Activated CD4-positive, alpha-beta T cell treated with anti-CD3 and anti-CD28 coated beads, Interleukin-2, Interleukin-6, amounts not matched to agents 100 ng/mL and 50 ng/mL, durations not matched to agents 16 hours and 8 hours (primary cell): ENCODE measurements at places on chromosomes 4 and X.
A peak's percentile ranks its signal among the peaks of the same experiment; 100 is the strongest.

GRCh38 chr4:76677571-76678326 is 220.2 kb downstream of the SOWAHB start:
- no peak for DNase-seq

DNA sequence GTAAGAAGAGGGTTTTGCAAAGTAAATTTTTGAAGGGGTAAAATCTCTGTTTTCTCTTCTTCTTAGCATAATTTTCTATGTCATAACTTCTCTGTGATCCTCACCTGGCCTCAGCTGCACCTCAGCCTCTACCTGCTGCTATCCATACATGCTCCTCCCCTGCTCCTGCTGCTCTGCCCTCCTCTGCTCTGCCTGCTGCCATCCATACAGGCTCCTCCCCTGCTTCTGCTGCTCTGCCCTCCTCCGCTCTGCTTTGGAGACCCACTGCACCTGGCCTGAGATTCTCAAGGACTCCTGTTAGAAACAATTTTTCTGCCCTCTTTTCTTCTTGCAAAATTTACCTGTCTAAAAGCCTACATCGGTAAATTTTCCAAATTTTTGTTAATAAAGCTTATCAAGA is 388.6 kb upstream of the PITX2 start:
- no peak for DNase-seq

DNA sequence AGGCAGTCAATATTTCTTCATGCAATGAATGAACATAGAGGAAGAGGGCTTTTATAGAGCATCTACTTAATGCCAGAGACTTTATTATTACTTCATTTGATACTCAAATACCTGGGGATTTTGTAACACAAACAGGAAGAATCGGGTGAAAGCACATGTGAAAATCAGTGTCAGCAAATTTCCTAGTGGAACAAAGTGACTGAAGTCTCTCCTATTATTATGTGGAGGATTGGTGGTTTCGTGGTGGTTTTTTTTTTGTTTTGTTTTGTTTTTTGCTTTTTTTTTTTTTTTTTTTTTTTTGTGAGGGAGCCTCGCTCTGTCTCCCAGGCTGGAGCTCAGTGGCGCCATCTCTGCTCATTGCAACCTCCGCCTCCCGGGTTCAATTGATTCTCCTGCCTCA is 207.0 kb downstream of the RRAGB start:
- DNase-seq, result no peak

GRCh38 chrX:65758505-65758904 is 91.1 kb downstream of the MSN start:
- peak; percentile 56 for DNase-seq

DNA sequence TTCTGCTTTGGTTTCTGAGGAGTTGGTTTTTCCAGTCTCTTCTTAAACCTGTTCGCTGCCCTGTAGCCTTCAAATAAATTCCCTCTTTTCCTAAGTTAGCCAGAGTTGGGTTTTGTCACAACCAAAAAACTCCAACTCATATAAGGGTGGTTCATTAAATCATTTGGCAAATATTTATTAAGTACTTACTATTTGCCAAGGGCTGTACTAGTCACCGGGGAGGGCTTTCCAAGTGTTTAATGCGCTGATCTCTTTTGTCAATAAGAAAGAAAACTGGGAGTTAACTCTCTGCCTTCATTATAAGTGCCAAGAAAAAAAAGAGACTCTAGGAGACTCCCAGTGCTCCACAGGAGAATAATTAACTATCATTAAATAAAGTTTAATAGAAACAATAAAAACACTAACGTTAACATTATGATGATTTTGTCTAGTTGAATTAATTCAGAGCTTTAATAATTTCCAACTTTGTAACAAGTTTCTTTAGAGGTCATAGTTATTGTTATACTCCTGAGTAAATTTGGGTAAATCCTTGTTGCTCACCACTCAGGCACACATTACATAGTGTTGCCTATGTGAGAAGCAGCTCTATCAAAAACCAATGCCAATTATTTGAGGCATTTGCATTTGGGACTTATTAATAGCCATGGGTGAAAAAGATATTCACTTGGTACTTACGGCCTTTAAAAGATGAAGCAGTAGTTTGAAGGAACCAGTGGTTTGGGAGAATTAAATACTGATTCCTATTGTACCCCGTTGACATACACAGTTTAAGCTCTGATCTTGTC is 122.5 kb upstream of the TEX13D start:
- DNase-seq, result no peak

- DNase-seq, result no peak
Measured at GRCh38 chrX:71629467-71629866, 11.2 kb upstream of the CXCR3 start.

GRCh38 chrX:109654516-109655109 is 29.6 kb upstream of the KCNE5 start:
- no peak for DNase-seq

- DNase-seq, result no peak
Measured at GRCh38 chr4:3681191-3681590, 85.0 kb upstream of the ADRA2C start.

- no peak for DNase-seq
Measured at GRCh38 chrX:108313669-108314068, 124.6 kb downstream of the COL4A6 start.

- DNase-seq, result no peak
Measured at GRCh38 chr4:140363558-140363957, 9.9 kb upstream of the SCOC start.

DNA sequence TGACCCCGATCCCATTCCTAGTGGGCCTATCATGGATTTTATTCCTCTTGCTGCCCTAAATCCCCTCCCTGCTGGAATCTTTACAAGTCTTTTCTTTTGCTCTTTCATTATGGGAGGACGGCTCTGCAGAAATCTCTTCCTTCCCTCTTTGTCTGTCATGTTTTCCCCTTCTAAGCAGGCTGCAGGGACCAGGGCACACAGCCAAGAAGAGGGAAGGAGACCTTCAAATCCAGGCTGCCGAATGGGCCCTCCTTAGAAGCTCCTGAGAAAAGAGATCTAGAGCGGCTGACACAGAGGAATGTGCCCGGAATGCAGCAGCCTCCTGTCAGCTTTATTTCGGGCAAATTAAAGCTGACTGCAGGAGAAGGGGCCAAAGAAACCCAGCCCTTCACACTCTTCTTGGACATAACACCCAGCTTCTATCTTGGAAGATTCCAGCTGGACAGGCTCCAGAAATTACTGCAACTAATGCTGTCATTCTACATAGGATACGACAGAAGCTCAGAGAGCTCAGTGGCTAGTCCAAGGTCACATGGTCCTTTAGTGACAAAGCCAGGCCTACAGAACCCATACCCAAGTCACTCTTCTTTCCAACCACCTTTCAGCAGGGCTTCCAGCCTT is 187.8 kb upstream of the NHS start:
- no peak for DNase-seq

DNA sequence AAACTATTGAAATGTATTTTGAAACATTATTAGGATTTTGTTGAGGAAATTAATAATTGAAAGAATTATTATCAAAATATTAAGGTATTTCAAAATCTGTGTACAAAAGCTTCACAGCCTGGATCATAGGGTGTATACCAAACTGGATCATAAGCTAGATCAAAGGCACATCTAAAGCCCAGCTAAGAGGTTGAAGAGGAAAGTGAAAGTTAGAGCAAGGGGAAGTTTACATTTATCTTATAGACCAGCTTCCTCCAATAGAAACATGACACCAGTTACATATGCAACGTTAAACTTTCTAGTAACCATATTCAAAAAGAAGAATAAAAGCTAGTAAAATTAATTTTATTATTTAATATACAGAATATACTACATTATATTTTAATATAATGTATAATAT is 227.2 kb upstream of the BMP3 start:
- no peak for DNase-seq

GRCh38 chr4:187127456-187127855 is 403.8 kb upstream of the FAT1 start:
- DNase-seq, result no peak

DNA sequence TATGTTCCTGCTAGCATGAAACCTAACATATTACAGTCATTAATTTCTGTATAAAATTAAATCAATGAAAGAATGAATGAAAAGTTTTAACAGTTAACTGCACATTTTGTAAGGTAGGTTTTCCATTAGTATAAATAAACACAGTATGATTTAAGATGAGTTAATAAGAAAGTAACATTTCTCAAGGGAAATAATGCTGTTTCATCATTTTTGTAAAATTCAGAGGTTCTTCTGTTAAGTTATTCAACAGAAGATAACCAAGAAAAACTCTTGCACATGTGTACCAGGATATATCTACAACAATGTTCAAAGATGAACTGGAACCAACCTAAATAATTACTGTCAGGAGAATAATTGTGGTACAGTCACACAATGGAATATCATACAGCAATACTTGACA is 88.6 kb downstream of the NEK1 start:
- DNase-seq, result no peak

DNA sequence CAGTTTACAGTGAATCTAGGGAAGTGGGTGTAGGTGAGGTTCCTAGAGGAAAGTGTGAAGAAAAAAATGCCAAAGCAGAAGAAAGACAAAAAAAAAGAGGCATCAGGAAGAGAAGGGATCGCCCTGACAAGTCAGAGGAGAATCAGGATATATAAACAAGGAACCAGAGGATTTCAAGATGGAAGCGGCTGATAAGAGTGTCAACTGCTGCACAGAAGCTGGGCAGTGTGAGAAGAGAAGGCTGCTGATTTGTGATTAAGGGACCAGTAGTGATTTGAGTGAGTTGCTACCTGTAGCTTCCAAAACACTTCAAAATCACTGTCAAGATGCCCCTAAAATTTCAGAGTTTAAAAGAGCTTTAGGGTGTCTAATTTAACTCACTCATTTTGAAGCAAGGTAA is 258.2 kb downstream of the PPP3CA start:
- DNase-seq, result no peak

DNA sequence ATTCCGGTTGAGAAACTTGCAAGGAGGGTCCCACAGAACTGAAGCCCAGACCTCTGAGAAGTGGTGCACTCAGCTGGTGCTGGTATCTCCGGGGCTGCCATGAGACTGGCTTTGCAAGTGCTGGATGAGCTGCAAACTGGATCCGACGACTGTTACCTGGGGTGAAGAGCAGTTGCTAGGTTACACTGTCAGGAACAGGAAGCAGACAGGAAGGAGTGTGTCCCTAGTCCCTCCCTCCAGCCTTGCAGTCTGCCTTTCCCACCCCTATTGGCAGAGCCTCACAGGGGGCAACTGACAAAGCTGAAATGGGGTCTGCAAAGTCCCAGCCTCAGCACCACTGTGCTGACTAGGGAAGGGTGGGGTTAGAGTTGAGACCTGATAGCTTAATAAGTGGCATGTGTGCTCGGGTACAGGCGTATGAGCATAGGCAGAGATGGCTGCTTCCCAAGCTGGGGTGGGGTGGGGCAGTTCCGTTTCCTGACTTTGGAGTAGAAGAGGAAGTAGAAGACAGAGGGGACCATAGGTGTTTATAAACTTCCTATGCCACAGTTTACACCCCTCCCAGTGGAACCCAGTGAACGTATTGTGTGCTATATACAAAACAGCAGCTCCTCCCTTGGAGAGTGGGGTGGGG is 18.0 kb downstream of the PPEF1 start:
- no peak for DNase-seq

DNA sequence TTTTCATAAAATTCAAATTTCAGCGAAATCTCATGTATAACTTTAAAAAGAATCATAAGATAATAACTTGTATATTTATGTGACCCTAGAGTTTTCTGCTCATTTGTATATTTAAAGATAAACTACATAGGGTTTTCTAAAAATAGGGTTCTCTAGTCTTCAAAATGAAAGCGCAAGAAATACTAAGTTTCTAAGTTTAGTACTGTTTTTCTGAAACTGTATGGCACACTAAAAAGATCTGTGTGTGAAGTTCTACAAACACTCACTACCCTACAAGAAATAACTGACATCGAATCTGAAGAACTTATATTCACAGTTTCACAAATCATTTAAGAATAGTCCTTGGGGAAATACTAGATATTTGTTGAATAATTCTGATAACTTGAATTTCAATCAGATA is 38.7 kb upstream of the NDST4 start:
- no peak for DNase-seq

- DNase-seq, result no peak
Measured at GRCh38 chr4:11456401-11456800, 27.7 kb upstream of the HS3ST1 start.

- no peak for DNase-seq
Measured at GRCh38 chr4:16809064-16809463, 89.4 kb downstream of the LDB2 start.
